IMR-90 (cell line): ENCODE measurements at places on chromosomes 6 and 20. TPM values are rescaled to one million over a fixed set of nuclear protein-coding genes. Genes with fewer than 3 reads are reported as not detected.
A peak's percentile ranks its signal among the peaks of the same experiment; 100 is the strongest.

- no peaks in the 10 kb centered on the region for H3K36me3 ChIP-seq
- peak; percentile 15 for DNase-seq
- H3K4me1 ChIP-seq, result no peaks in the 10 kb centered on the region
- no peak within 1 kb of the TSS for H3K27ac ChIP-seq
Observed at GRCh38 chr20:9838378-9839295, at the start of gene PAK5. Gene PAK5 (minus strand): TSS chr20:9839076. CDS start chr20:9644328, 194,748 bp downstream.

DNA sequence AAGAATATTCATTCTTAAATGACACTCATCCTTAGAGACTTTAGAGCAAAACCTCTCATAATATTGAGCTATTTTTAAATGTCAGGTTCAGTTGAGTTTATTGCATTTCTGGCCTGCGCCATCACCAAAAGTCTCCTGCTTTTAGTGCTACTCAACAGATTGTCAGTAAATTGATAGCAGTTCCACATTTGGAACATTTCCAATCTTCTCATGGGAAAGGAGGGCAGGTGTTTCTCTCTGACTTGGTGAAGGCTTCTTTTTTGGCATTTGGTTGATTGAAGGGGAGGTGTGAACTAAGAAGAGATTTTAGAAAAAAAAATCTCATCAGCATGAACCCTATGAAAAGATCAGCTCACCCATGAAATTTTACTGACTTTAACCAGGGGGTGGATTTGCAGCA is 125.9 kb upstream of the INSM1 start:
- no peak overlapping the region for H3K4me3 ChIP-seq
- H3K36me3 ChIP-seq, result no peaks in the 10 kb centered on the region
- H3K27ac ChIP-seq, result no peak overlapping the region
- H3K27me3 ChIP-seq, result no peaks in the 10 kb centered on the region; the same call in 1 of the 2 replicates
- H3K4me1 ChIP-seq, result no peaks in the 10 kb centered on the region

DNA sequence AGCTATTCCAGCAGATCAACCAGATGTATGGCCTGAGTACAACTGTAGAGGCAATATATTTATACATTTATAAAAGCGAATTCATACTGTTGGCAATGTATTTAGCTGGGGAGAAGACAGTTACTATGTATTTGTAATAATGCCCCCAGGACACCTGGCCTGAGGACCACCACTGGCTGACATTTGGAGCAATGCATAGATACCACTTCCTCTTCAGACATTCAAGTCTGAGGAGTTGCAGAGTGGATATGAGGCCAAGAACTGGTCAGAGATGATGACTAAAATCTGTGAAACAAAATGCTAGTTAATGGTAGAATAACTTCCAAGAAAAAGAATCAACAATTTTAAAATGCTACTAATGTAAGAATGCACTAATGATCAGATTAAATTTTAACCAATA is 462.3 kb downstream of the CDC5L start:
- no peak overlapping the region for H3K4me3 ChIP-seq
- no peak overlapping the region for H3K27ac ChIP-seq
- no peak for DNase-seq
- no peaks in the 10 kb centered on the region for H3K27me3 ChIP-seq
- H3K36me3 ChIP-seq, result no peaks in the 10 kb centered on the region

DNA sequence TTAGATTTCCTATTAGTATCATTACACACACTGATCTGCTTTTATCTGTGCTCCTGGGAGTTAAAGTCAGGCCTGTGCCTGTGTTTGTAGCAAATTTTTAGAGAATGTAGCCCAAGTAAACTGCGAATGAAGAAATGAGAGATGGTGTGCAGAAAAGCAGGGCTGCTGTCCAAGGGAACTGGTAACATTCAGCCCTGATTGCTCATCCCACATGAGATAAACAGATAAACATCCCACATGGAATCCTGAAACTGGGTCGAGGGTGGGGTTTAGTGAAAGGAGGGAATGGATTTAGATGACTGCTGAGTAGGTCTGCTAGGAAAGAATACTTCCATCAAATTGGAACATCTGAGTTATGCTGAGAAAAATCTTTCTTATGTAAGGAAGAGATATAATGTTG is 69.1 kb downstream of the GRIK2 start:
- no peak overlapping the region for H3K4me3 ChIP-seq
- peaks cover 4% of the 10 kb centered on the region; the same call in 1 of the 2 replicates for H3K4me1 ChIP-seq
- no peak overlapping the region for H3K27ac ChIP-seq
- no peaks in the 10 kb centered on the region for H3K27me3 ChIP-seq

GRCh38 chr6:2353412-2354137 is 108.2 kb upstream of the GMDS start:
- DNase-seq, result peak; percentile 86
- H3K27me3 ChIP-seq, result no peaks in the 10 kb centered on the region
- H3K36me3 ChIP-seq, result no peaks in the 10 kb centered on the region

DNA sequence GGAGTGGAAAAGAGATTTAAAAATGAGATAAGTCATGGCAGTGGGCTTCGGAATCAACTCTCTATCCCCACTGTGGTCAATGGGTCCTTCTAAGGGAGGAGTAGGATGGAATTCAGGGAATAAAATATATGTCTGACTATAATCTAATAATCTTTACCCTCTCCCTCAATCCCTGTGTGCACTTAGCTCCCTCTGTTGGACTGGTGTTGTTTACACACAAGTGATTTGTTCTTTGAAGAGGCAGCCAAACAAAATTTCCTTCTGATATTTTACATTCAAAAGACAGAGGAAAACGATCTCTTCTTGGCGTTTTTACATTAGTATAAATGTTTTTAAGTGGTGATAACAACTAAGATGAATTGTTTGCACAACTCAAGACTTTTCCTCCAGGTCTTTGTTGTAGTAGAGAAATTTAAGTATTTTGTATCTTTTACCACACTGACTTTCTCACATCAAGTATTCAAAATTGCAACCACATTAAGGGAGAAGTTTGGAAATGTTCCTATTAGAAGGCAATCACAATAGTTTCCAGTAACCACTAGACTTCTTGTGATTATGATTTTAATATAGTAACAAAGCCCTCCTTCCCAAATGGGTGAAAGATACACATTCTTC is 317.8 kb downstream of the CENPW start:
- no peaks in the 10 kb centered on the region for H3K36me3 ChIP-seq
- peak; percentile 44 for DNase-seq
- no peaks in the 10 kb centered on the region; the same call in 1 of the 2 replicates for H3K4me1 ChIP-seq
- H3K27ac ChIP-seq, result no peak overlapping the region

DNA sequence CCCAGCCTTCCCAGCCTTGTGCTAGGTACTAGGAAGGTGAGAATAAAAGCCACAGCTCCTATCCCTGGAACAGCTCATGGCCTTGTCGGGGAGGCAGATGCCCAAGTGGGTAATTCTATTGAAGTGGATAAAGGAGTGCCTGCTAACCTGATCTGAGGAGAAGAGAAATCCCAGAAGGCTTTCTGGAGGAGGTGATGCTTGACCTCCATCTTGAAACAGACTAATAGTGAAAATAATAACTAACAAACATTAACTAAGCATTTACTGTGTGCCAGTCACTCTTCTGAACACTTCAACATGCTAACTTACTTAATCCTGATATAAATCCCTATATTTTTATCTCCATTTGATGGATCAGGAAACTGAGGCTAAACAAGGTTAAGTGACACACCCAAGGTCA is 493.2 kb upstream of the CHD6 start:
- no peak for DNase-seq
- H3K27ac ChIP-seq, result no peak overlapping the region
- no peak overlapping the region for H3K4me3 ChIP-seq
- H3K36me3 ChIP-seq, result no peaks in the 10 kb centered on the region
- no peaks in the 10 kb centered on the region for H3K4me1 ChIP-seq

DNA sequence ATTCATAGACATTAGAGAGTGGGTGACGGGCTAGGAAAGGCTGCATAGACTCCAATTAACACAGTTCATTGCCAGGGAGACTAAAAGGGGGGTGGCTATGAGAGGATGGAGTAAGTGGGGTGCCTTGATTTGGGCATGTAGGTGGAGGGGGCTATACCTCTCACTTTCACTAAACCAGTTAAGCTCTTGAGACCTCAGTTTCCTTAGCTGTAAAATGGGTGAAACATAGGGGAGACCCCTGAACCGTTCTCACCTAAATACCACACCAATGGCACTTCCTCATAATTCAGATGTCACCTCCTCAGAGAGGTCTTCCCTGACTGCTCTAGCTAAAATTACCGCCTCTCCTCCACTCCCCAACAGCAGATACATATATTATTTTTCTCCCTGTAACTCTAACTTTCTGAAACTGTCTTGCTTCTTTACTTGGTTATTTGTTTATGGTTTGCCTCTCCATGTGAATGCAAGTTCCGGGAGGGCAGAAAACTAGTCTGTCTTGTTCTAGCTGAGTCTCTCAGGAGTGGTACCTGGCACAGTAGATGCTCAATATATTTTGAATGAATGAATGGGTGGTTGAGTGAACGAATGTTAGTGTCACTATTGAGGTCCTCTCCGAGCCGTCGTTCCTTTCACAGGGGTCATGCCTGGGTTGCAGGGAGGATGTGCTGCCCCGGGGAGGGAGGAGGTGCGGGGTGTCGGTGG is 615 bp upstream of the EYA2 start:
- H3K27me3 ChIP-seq, result no peaks in the 10 kb centered on the region
- DNase-seq, result no peak
- 0 out of 2 replicates have a peak, but pooled peaks cover 2% of the 10 kb centered on the region for H3K4me1 ChIP-seq
- H3K4me3 ChIP-seq, result peak overlapping the region; percentile 83

DNA sequence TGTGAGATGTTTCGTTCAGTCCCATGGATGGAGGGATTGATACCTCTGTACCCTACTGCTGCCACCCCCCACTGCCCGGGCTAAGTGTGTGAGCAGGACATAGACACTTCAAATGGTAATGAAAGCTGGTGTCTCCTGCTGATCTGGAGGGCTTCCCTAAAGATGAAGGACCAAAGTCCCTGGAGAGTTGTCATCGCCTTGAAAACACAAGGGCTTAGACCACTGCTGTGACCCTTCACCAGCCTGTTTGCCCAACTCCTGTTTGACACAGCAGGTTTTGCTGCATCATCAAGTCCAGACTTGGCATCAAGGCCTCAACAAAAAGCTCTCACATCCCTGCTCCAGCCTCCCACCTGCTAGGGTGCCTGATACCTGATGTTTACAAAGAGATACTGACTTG is 57.9 kb upstream of the FAM8A1 start:
- no peak for DNase-seq
- peaks cover 10% of the 10 kb centered on the region for H3K36me3 ChIP-seq
- H3K27me3 ChIP-seq, result no peaks in the 10 kb centered on the region

DNA sequence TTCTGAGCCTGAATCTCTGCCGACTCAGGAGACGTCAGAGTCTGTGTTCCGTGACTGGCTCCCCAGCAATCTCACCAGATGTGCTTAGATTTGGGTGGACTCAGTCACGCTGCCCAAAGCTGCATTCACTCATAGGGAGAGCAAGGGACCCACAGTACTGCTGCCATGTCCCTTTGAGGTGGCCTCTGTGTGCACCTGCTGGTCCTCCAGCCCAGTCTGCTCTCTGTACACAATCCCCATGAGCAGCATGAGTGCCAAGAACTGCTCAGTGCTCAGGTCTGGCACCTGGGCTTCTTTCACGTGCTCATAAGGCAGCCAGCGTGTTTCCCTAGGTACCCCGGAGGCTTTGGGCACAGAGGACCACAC is 44.2 kb upstream of the TIAM2 start:
- no peak overlapping the region for H3K27ac ChIP-seq
- no peaks in the 10 kb centered on the region for H3K27me3 ChIP-seq
- no peak overlapping the region for H3K4me3 ChIP-seq
- peaks cover 4% of the 10 kb centered on the region; the same call in 1 of the 2 replicates for H3K36me3 ChIP-seq
- no peaks in the 10 kb centered on the region for H3K4me1 ChIP-seq

GRCh38 chr20:64225828-64226598 is 29.5 kb upstream of the PCMTD2 start:
- peaks cover 27% of the 10 kb centered on the region for H3K4me1 ChIP-seq
- no peak for DNase-seq
- no peak overlapping the region for H3K27ac ChIP-seq
- no peak overlapping the region for H3K4me3 ChIP-seq

GRCh38 chr6:26205625-26206574 is 118.7 kb downstream of the HFE start:
- peak; percentile 91 for DNase-seq
- no peaks in the 10 kb centered on the region for H3K4me1 ChIP-seq
- peak overlapping the region; percentile 95 for H3K27ac ChIP-seq
- no peaks in the 10 kb centered on the region for H3K36me3 ChIP-seq
- peak overlapping the region; percentile 88 for H3K4me3 ChIP-seq

GRCh38 chr6:95292011-95292410 is 285.3 kb upstream of the MANEA start:
- no peaks in the 10 kb centered on the region for H3K4me1 ChIP-seq
- no peaks in the 10 kb centered on the region for H3K27me3 ChIP-seq
- no peak overlapping the region for H3K4me3 ChIP-seq
- no peak overlapping the region for H3K27ac ChIP-seq
- DNase-seq, result no peak

Gene L3MBTL1
- 1.7 and 2.2 TPM in 2 replicates for total RNA-seq

Gene DLL1
- total RNA-seq, result under 0.01 TPM in 2 replicates

Gene TREML2
- not detected in 2 replicates for total RNA-seq

Gene CCDC167
- 35.8 and 59.4 TPM in 2 replicates for total RNA-seq
